ENCODE measurements at places on chromosomes 16 and 17.

DNA sequence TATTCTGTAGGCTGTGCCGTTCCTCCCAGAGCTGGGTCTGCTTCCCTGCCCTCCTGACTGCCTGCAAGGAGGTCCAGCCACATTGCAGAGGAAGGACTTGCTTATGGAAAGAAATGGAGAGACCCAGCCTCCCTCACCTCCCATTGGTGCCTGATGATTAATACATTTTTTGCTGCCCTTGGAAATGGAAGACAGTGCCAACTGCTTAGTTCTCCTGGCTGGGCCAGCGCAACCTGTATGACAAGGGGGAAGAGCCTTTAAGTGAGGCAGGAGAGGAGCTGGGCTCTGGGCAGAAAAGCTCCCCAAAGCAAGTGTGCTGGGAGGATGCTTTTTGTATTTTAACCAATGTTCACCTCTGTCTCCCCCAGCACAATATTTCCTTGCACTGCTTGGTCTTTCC, 238.5 kb downstream of the SOX9 start:
- no peak for DNase-seq

DNA sequence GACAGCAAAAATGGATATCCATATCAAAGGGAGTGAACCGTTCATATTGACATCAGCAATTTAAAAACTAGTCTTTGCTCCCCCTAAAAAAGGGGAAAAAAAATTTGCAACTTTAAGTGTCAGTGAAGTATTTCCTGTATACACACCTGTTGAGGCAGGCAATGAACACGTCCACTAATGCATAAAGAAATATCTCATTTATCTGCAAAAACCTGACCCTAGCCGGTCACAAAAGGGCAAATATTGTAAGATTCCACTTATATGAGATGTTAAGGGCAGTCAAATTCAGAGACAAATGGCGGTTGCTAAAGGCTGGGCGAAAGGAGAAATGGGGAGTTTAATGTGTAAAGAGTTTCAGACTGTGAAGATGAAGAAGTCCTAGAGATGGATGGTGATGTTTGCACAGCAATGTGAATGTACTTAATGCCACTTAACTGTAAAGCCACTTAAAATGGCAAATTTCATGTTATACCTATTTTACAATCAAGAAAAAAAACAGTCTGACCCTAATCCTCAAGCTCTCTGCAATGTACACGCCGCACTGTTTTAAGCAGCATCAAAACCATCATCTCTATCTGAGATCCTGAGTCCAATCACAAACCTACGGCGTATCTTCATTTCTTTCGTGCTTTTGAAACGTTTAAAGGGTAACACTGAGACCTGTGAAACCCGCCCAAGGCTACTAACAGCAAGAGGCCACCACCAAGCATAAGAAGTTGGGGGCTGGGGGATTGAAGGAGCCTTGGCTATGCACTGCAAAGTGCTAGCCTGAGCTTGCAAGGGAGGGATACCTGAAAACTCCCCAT, 1.1 kb downstream of the PARN start:
- DNase-seq = no peak

DNA sequence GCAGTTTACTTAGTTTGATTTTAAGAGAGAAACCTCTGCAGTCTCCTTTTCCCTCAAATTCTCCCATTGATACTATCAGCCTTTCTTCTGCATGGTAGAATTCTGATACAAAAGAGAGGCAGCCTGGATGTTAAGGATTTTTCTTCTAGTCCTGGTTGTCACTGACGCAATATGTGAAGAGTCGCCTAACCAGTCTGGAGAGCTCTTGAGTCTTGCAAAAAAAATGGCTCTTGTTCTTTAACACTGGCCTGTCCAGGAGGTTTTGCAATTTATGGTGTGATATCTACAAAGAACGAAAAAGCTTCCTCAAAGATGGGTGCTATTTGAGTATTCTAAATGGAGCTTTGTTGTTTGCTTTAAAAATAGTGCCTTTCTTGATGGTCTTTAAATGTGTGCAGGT, 28.9 kb downstream of the COX10 start:
- no peak for DNase-seq

- no peak for DNase-seq
Measured at GRCh38 chr16:82833378-82833993, 206.7 kb downstream of the CDH13 start.

- no peak for DNase-seq
Measured at GRCh38 chr16:73864868-73865267, 431.7 kb upstream of the PSMD7 start.

GRCh38 chr16:27402964-27403600, 1.1 kb downstream of the IL21R start:
- DNase-seq = no peak

DNA sequence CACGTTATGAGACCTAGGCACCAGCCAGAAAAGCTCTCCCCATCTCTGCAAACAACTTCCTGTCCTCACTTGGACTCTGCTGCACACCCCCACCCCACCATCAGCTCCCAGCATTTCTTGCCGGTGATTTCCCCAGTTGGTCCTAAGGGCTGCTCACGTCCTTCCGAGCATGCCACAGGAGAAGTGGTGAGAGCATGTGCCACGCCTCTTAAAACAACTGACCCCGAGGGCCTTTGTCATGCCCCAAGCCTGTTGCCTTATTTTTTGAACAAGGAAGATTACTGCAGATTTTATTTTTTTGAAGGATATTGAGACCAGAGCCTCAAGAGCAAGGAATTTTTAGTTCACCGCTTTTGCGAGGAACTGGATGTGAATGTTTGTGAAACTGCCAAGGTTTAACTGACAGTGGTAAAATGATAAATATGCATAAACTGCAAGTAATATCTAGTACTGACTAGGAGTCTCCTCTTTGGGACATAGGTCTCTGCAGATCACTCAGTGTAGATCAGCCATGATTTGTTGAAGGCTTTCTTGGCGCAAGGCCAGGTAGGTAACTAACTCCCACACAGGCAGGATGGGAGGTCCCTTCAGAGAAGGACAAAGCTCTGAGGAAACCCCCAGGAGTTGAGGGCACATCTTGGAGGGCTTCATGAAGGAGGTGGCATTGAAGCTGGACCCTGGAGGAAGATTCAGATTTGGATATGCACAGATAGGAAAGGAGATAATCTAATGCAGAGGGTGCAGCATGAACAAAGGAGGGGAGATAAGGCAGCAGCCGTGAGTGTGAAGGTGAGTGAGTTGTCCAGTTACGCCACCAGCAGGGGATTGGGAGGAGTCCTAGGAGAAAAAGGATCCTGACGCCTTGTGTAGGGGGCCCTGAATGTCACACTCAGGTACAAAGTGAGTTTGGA, 44.7 kb downstream of the TMEM132E start:
- no peak for DNase-seq

- no peak for DNase-seq
Measured at GRCh38 chr17:17890773-17891759, 54.3 kb upstream of the SREBF1 start.

DNA sequence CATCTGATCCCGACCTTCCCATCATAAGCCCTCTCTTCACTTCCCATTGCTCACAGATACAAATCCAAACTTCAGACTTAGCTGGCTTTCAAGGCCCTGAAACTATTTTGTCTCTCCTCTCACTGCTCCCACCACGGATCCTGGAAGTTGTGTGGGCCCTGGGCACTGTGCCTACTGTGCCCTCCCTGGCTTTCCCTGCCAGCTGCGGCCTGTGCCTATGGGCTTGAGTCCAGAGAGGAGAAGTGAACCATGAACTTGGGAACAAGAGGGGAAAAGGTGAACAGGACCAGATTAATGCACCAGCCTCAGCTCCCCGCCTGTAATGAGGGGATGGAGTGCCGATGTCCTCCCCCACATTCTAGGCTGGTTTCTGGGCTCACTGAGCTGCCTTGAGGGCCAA, 18.9 kb upstream of the KCNJ12 start:
- no peak for DNase-seq

DNA sequence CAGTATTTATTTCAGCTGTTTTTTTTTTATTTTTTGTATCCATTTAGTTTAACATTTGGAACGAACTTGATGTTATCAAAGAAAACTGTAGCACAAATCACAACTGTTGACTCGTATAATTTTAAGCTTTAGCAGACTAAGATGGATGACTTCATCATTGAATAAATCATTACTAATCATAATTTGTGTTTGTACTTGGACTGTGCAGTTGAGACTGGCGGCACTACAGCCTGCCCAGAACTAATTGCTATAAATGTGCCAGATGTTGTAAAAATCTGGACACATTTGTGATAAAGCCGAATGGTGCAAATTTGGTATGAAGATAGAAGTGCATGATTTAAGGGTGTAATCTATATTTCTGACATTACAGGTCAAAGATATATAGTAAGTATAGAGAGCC, 897.7 kb upstream of the CDH8 start:
- no peak for DNase-seq

GRCh38 chr17:40551091-40551878, 14.0 kb downstream of the CCR7 start:
- no peak for DNase-seq

- DNase-seq = no peak
Measured at GRCh38 chr17:42563543-42563942, 1.6 kb downstream of the COASY start.

DNA sequence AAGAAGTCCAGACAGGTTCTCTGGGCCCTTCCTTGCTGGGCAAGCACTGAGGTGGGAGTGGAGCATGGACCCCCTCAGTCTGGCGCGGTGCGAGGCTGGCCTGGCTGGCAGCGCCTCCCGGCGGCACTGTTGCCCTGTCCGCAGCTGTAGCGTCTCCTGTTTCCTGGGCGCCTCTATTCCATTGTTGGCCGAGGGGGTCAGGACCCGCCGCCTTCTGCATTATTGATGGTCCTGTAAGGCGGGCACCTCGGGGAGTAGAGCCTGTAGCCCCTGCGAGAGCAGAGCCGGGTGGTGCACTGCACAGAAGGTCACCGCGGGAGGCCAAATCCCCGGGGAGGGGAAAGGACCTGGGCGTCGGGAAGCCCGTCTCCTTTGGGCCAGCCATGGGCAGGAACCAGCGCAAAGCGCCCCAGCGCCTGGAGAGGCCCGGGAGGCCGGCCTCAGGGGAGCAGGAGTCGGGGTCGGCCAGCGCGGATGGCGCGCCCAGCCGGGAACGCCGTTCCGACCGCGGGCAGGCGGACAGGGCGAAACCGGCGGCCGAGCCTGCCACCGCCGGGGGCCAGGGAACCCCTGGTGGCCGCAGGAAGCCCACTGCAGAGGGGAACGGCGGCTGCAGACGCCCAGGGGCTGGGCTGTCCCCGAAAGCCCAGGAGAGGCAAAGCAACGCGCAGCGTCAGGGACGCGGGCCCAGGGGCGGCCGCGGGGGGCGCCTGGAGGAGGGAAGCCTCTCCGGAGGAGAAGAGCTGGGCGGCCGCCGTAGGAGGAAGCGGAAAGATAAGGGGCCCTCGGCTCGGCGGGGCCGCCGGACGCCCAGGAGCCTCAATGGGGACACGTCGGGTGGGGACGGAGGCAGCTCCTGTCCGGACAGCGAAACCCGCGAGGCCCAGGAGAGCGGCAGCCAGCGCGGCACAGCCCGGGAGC, at the start of gene MYO15B:
MYO15B (plus strand) TSS at position 126 of the 921 bp plus-strand sequence; CDS start at position 384, 258 bp downstream.
- no peak for DNase-seq

DNA sequence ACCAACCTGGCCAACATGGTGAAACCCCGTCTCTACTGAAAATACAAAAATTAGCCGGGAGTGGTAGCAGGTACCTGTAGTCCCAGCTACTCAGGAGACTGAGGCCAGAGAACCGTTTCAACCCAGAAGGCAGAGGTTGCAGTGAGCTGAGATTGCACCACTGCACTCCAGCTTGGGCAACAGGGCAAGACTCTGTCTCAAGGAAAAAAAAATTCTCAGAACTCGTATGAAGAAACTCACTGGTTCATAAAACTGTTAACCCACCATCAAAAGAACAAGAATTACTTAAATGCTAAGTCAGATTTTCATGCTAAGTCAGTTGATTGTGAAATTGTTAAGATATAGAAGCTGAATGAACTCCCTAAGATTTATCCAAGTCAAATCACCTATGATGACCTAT, 31.3 kb downstream of the SLC39A11 start:
- DNase-seq = no peak

- no peak for DNase-seq
Measured at GRCh38 chr17:76071531-76072147, 678 bp downstream of the SRP68 start.

- no peak for DNase-seq
Measured at GRCh38 chr16:88911136-88911945, 44.9 kb upstream of the PABPN1L start.

- DNase-seq = no peak
Measured at GRCh38 chr17:45226576-45226975, 4.9 kb downstream of the FMNL1 start.

- no peak for DNase-seq
Measured at GRCh38 chr16:88467541-88467944, 14.5 kb downstream of the ZFPM1 start.

- DNase-seq = no peak
Measured at GRCh38 chr17:68061512-68062313, 26.2 kb downstream of the KPNA2 start.

Data from amygdala (tissue), 56 donors.